ENCODE measurements at places on chromosomes 3 and 15.

DNA sequence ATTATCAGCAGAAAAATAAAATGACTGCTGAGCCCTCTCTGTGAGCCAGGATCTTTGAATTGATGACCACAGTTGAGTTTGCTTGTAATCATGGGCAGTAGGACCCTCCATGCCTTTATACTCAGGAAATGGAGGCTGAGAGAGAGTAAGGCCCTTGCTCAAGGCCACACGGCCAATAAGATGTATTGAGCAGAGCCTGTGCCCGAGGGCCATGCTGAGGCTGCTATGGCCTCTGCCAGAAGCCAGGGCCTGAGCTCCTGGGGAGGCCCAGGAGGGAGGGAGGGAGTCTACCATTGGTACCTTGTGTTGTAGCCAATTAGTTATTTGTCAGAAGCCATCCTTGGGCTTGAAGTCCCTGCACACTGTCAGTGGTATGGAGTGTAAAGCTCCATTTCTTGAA is 151.4 kb downstream of the DNAJB8 start:
- DNase-seq: no peak

DNA sequence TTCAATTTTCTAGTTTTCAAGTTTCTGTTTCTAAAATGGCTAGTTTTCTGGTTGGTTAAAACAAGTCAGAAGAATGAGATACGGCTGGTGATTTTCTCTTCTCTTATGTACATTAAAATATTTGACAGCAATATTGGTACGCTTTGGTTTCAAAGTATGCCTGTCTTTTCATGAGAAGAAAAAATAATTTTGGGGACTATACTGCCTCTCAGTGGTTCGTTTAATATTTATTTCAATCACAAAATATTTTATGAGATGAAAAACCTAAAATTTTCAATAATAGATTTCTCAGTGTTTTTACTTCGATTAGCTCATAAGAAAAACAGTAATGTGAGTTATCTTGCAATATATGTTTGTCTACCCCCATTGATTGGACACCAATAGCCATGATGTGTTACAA is 72.8 kb upstream of the AADACL2 start:
- DNase-seq: no peak

DNA sequence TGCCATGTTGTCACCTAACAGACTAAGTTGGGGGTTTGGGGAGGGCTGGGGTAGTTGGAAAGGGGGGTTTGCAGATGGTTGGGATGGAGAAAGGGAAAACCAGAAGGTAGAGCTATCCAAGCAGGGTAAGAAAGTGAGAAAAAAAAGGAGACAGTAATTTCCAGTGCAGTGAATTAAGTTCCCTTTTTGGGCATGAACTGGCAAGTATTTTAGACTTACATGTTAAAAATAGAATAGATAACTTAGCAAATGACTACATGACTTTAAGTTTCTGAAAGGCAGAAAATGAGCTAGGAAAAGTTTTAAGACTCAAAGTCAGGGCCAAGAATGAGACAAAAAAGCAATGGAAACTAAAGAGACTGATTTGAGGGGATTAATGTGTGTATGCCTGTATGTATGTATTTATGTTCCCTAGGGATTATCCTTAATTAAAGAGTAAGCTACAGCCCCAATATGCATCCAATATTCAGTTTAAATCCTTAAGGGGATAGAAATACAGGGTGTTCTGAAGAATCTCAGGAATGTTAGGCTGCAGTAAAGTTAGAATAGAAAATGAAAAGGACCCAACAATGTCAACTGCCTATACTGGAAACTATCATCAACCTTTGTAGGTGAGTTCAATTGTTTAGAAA is 285.2 kb upstream of the MME start:
- DNase-seq: no peak

GRCh38 chr15:44595246-44595645 is 58.3 kb downstream of the EIF3J start:
- DNase-seq: no peak

- DNase-seq: no peak
Measured at GRCh38 chr3:172647823-172648222, 63.0 kb downstream of the NCEH1 start.

DNA sequence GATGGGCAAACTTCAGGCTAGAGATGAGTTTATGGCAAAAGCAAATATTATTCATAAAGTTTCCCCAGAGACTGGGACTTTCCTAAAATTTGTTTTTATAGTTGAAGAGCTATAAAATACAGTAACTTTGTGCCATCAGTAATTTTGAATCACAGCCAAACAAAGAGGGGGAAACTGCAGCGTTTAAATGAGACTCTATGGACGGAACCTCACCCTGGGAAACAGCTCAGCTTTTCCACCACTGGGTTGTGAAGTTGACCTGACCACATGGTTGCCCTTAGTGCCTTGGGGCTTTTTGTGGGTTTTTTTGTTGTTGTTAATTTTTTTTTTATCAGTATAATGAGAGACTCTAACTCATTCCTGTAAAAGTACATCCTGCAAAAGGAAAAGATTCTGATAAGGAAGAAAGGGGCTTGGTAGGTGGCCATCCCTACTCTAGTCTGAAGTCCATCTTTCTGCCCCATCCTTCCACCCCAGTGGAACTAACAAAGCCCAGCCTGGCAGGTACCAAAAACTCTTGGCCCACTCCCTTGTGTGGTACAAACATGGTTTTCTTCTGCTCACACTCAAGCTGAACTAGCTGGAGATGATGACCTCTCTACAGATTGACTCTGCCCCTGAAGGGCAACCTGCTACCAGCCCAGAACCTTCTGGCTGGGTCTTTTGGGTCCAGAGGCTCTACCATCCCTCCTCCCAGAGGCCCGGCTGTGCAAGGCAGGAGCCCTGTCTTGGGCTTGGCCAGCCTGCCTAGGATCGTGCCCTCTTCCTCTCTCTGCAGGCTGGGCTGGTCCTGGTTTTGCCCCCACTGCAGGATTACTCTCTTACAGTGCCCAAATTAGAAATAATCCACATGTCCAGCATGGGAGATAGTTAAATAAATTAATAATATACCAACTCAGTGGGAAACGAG is 41.2 kb downstream of the RLBP1 start:
- DNase-seq: no peak

GRCh38 chr15:62895139-62895866 is 147.2 kb upstream of the TPM1 start:
- DNase-seq: no peak

GRCh38 chr15:27410996-27411605 is 440.1 kb downstream of the GABRG3 start:
- no peak for DNase-seq

DNA sequence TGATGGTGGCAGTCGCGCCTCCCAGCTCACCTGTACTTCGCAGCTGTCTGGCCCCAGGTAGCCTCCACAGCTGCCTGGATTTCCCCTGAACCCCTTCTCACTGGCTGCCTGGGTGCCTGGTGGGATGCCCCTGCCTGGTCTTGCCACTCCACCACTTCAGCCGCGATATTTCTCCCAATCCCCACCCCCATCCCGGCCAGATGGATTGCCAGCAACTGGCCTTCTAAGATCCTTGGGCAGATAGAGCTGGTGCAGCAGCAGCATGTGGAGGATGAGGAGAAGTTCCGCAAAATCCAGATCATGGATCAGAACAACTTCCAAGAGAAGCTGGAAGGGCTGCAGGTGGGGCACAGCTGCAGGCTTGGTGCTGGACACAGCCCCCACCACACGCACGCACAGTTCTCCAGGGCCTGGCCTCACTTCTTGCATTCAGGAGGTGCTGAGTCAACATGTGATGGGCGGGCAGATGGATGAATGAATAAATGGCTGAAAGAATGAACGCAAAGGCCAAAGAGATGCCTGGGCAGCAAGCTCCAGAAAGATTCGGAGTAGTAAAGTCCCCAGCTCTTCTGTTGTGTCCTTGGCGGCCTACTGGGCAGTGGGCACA is 35.7 kb downstream of the DNAH1 start:
- no peak for DNase-seq

GRCh38 chr3:38655708-38656300 is 6.3 kb upstream of the SCN5A start:
- no peak for DNase-seq

- peak; percentile 49 for DNase-seq
Measured at GRCh38 chr15:93826790-93827189, 404.6 kb upstream of the MCTP2 start.

- no peak for DNase-seq
Measured at GRCh38 chr15:67054676-67055075, 10.7 kb upstream of the SMAD3 start.

DNA sequence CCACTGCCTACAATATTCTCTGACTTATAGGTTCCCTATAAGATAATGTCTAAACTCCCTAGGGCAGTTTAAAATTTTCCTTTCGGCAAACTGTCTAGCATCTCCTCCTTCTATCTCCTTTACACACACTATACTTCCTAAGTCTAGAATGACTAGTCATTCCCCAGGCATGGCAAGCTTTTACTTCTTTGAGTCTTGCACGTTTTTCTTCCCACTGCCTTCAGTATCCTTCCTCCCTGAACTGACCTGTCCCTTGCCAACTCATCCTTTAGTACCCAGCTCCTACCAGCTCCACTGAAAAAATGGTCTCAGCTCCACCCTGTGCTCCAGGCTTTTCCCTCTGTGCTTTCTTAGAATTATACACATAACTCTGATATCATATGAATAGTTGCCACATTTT is 93.8 kb upstream of the KBTBD8 start:
- DNase-seq: no peak

GRCh38 chr15:68201153-68201878 is 3.8 kb downstream of the CALML4 start:
- no peak for DNase-seq

GRCh38 chr3:174439331-174440252 is 419.5 kb upstream of the NAALADL2 start:
- DNase-seq: peak; percentile 82

DNA sequence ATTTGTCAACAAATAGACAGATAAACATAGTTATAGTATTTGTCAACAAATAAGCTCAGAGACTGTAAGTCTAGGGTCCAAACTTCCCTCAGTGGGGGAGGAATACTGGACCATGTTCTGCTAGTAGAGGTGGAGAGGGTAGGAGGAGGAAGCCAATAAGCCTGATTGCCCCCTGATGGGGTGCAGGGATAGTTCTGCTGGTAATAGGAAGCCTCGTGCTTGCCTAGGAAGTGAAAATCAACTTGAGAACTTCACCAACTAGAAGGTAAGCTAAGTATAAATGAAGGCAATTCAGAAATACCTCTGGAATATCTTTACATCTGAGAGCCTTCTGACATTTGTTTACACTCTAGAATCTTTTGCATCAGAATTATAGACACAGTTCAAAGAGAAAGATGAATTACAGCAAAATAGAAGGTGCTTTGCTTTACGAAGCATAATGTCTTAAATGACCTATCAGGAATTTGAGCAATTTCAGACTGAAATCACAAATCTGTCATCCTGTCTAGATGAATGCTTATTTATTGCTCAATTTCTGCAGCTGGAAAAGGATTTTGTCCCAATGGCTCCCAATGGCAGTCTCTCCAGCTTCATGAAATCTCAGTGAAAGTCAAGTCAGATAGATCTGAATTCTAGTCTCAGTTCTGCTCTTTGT is 225.6 kb upstream of the TBC1D5 start:
- DNase-seq: no peak

DNA sequence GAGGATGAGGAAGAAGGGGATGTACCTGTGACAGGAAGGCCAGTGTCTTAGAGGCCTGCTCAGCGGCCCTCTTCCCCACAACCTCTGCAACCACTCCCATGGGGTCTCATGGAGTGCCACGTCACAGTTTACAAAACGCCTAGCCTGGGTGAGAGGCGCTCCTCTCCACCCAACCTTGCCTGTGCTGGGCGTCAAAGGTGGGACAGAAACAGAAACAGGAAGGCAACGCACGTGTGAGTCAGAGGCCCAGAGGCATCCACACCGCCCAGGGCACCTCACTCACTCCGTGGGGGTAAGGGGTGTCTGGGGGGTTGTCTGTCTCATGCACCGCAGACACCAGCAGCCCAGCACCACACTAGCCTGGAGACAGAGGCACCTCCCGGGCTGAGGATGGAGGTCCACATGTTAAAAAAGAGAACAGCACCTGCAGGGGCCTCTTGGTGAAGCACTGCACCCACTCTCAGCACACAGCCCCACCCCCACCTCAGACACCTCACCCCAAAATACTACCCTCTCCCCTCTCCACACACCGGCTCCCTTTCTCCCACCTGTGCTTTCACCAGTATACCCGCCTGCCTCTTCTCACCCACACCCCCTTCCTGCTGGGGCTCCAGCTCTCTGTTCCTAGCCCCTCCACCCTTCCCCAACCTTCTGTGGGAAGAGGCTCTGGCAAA is 4.7 kb upstream of the CALML4 start:
- DNase-seq: no peak

- DNase-seq: no peak
Measured at GRCh38 chr15:79437275-79438000, 5.3 kb downstream of the MINAR1 start.

GRCh38 chr3:57059411-57059810 is 1.1 kb upstream of the SPATA12 start:
- no peak for DNase-seq

DNA sequence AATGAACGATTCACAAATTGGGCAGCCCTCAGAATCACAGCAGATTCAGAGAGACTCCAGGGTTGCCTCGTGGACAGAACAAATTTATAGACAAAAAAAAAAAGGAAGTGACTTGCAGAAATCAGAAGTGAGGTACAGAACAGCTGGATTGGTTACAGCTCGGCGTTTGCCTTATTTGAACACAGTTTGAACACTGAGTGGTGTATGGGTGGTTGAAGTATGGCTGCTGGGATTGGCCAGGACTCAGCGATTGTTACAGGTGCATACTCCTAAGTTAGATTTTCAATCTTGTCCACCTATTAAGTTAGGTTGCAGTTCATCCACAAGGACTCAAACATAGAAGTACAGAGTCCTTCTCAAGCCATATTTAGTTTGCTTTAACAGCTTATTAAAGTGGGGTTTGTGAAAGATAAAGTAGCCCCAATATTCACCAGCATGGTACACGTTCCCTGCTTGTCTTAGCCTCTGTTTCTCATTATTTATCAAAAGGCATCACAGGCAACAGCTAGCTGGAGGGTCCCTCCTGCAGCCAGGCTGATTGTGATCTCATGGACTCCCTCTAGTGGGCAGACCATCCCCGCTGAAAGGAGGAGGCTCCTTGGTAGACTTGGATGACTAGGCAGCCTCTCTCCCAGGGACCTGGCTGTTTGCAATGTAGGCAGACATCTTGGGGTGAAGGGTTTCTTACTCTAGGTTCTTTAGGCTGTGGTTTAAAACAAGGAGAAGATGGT is 17.6 kb upstream of the ALDH1L1 start:
- DNase-seq: peak; percentile 65

GRCh38 chr3:171688002-171688401 is 122.3 kb downstream of the PLD1 start:
- peak; percentile 68 for DNase-seq

- no peak for DNase-seq
Measured at GRCh38 chr3:11665331-11665730, 21.6 kb upstream of the VGLL4 start.
